Myocyte (in vitro differentiated cells): ENCODE measurements at places on chromosomes 3 and 15. TPM values are rescaled to one million over a fixed set of nuclear protein-coding genes. Genes with fewer than 3 reads are reported as not detected.
A peak's percentile ranks its signal among the peaks of the same experiment; 100 is the strongest.

The POU1F1 gene
- total RNA-seq, result not detected in 2 replicates

The SEMA3G gene
- 0.68 and 1.9 TPM in 2 replicates for total RNA-seq

The PLCB2 gene
- 0.99 and 1.4 TPM in 2 replicates for total RNA-seq

The GLCE gene
- total RNA-seq, result 13.4 and 16.5 TPM in 2 replicates

The GOLGA8G gene
- not detected in 2 replicates for total RNA-seq

The DNAH12 gene
- total RNA-seq, result 0.21 and 0.32 TPM in 2 replicates

The TBCCD1 gene
- total RNA-seq, result 13.0 and 13.8 TPM in 2 replicates

The RTP1 gene
- total RNA-seq, result not detected in 2 replicates

The TAMM41 gene
- 7.4 and 8.6 TPM in 2 replicates for total RNA-seq

The ZNF445 gene
- 8.6 and 10.4 TPM in 2 replicates for total RNA-seq

- peak; percentile 21 for DNase-seq
Observed at GRCh38 chr3:159151130-159151529, 349.3 kb downstream of the MFSD1 start.

- DNase-seq, result no peak
Observed at GRCh38 chr3:197597335-197597734, 41.6 kb upstream of the BDH1 start.

- no peak for DNase-seq
Observed at GRCh38 chr15:25247407-25248038, 191.3 kb downstream of the UBE3A start.

DNA sequence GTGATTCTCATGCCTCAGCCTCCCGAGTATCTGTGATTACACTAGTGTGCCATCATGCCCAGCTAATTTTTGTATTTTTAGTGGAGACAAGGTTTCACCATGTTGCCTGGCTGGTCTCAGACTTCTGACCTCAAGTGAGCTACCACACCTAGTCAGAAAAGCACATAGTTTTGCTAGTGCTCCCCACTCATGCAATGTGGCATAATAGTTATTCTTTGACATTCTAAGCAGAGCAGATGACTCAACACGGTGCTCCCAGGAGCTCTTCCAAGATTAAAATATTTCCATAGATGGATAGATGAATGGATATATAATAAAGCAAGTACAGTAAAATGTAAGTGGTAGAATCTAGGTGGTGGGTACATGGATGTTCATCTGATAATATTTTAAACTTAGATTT is 53.1 kb upstream of the GK5 start:
- DNase-seq, result no peak

- no peak for DNase-seq
Observed at GRCh38 chr3:142999881-143000280, 1.5 kb upstream of the U2SURP start.

DNA sequence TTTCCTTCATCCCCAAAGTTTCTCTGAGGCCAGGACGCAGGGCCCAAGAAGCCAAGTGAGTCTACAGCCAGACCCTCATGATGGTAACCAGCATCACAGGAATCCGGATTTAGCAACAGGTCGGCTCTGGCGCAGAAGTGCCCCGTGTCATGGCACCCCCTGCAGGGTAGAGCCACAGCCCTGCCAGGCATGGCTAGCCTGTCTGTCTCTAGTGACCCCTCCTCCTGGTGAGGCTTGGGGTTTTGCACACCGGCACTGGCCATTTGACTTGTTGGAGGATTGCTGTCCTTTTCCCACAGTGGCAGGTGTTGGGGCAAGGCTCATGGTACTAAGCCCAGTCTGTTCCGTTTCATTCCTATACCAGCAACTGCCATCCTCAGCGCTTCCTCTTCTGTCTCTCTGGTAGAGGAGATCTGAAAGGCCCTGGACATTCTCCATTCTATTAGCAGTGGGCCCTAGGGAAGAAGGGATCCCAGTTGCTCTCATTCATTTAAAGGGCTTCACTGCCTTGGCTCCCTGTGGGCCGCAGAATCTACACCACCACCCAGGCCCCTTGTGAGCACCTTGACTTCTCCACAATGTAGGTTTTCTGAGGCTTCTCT is 9.4 kb upstream of the CHAC1 start:
- peak; percentile 60 for DNase-seq
